ENCODE measurements at places on chromosomes 12 and 14.

- peak; percentile 42 for DNase-seq
Measured at GRCh38 chr14:92520102-92521057, 6.8 kb downstream of the RIN3 start.

- no peak for DNase-seq
Measured at GRCh38 chr14:76305268-76305826, 70.6 kb upstream of the ESRRB start.

GRCh38 chr14:99229654-99230207, 42.3 kb downstream of the BCL11B start:
- DNase-seq, result peak; percentile 32

DNA sequence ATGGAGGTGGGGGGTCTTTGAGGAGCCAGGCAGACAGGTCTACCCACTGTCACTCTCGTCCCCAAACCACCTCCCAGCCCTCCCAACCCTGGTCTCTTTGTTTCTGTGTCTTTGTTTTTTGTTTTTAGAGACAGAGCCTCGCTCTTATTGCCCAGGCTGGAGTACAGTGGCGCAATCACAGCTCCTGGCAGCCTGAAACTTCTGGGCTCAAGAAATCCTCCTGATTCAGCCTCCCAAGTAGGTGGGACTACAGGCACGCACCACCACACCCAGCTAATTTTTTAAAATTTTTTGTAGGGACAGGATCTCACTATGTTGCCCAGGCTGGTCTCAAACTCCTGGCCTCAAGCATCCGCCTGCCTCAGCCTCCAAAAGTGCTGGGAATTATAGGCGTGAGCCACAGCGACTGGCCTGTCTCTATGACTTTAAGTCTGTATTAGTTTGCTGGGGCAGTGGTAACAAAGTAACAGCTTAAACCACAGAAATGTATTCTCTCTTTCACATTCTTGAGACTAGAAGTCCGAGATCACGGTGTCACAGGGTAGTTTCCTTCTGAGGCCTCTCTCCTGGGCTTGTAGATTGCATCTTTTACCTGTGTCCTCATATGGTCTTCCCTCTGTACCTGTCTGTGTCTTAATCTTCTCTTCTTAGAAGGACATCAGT, 26.1 kb downstream of the DTX1 start:
- no peak for DNase-seq

- DNase-seq, result no peak
Measured at GRCh38 chr14:90053044-90053443, 8.8 kb upstream of the KCNK13 start.

DNA sequence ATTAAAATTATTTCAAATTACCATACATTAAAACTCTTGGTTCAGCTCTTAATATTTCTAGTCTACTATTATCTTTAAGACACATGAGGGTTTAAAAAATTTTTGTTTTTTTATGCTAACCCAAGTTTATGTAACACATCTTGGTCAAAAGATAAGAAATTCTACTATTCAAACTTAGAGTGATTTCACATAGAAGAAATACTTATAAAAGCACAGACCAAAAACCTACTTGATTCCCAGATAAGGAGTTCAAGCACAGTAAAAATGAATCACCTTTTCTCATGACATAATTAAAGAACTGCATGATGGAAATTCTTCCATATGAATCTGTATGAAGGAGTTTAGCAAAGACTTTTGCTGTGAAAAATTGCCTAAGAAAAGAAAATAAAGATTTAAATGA, 13.9 kb downstream of the PPP2R3C start:
- DNase-seq, result no peak

DNA sequence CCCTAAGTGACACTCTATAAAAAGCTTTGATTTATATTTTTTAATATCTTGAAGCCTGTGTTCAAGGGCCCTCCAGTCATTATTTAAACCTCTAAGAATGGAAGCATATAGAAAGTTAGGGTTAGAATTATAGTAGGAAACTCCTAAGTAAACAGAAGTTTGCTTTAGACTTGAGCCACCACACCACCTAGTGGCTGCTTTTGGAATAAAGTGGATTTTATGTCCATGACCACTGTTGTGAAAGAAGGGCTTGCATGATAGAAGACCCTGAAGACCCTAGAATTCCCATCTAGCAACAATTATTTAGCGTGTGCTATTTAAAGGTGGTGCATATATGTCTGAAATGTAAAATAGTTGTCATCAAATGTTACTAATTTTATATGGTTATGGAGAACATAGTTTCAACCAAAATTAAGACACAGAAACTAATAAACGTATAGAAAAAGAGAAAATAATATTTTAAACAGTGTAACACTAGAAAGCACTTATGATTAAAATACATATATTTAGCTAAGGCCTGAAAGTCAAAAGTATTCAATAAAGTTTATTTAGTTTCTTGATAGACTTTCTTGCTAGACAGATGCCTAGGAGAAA, 21.3 kb downstream of the LRRIQ1 start:
- DNase-seq, result peak; percentile 30

GRCh38 chr12:105862163-105862821, 276.5 kb downstream of the NUAK1 start:
- DNase-seq, result no peak

GRCh38 chr14:92635896-92636295, 112.5 kb downstream of the LGMN start:
- no peak for DNase-seq

DNA sequence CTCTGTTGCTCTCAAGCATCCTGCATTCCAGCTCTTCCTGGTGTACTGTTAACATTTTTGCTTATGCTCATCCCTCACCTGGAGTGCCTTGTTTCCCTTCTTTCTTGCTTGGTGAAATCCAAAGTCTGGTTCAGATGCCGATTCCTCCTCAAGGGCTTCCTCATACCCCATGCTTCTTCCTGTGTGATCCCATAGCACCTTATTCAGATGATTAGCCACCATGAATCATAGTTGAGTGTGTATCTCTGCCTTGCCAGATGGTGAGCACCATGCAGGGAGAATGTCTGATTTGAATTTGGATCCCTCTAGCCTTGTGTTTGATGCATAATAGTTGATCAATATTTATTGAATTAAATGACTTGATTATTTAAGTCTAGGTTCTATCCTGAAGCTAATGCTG, 39.4 kb upstream of the ANO4 start:
- no peak for DNase-seq

- no peak for DNase-seq
Measured at GRCh38 chr12:89752341-89752740, 43.7 kb upstream of the ATP2B1 start.

- DNase-seq, result no peak
Measured at GRCh38 chr12:3272958-3273357, 195.8 kb downstream of the TSPAN9 start.

GRCh38 chr12:75177997-75178396, 31.6 kb downstream of the KCNC2 start:
- no peak for DNase-seq

DNA sequence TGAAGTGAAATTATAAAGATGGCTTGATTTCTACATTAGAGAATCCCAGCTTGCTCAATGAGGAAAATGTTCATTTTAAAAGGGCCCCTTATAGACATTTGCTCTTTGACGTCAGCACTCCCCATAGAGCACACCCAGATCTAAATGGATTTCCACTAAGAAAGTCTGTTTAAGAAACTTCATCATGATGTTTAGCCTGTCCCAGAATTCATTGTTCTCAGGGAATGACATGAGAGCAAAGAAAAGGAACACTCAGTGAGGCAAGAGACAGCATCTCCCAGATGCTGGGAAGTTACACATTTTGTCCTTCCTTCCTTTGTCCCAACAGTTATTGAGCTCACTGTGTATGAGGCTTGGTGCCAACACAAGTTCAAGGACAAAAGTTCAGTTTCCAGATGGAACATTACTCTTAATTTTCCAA, 4.9 kb downstream of the PHLDA1 start:
- no peak for DNase-seq

DNA sequence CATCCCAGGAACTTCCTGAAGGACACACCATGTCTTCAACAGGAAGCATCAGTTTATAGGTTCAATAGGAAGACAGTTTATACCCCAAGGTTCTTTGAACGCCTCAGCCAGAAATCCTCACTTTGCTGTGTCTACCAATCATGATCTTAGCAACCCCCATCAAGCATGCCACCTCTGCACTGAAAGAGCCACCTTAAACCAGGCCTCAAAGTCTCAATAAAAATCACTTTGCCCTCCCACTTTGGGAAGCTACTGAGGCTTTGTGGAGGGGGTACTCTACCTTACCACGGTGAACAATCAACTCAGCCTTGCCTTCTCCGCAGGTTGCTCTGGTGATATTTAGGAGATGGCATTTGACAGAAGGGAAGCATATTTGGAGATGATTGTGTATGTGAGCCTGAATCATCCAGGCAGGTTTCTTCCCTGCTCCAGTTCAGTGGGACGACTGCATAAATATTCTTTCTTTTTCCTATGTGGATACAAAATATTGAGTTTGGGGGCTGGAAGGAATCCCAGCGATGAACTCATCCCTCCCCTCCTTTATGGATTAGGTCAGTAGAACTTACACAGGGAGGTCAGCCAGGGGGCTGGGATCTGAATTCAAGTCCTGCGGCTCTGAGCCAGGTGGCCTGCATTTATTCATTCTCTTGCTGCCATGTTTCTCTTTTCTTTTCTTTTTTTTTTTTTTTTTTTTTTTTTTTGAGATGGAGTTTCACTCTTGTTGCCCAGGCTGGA, 42.8 kb upstream of the VASH1 start:
- DNase-seq, result no peak

GRCh38 chr12:110466791-110467190, 1.3 kb downstream of the GPN3 start:
- DNase-seq, result no peak

DNA sequence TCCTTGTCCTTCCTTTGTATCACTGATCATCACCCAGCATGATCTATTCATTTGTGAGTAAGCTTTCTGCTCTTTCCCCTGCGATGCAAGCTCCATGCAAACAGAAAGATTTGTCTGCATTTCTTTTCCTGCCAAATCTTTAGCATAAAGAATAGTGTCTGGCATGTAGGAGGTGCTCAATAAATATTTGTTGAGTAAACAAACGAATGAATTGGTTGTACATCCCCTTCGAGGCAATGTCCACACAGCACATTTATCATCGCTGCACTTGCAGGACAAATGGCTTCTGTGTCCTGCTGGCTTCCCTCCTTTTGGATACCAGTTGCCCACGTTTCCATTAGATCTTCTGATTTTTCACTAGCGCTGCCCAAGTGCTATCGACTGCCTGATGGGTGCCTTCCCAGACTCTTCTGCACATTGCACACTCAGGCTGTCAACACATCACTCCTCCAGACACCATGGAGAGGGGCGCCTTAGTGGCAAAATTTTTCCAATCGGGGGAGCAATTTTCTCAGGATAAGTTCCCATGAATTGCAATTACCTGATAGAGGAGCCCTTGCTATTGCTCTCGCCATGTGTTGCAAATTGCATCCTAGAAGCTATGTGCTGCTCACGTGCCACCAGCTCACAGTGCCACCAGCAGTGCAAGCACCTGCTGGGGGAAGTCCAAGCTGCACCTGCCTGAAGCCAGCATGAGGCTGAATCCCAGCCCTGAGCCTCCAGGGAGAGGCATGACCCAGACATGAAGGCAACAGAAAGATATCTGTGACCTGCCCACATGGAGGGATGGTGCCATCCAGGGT, 206.6 kb downstream of the KIF26A start:
- DNase-seq, result no peak

- no peak for DNase-seq
Measured at GRCh38 chr12:30100741-30101140, 317.0 kb upstream of the TMTC1 start.

GRCh38 chr12:49322367-49322707, 718 bp upstream of the TROAP start:
- no peak for DNase-seq

GRCh38 chr12:67498991-67499390, 149.6 kb upstream of the DYRK2 start:
- DNase-seq, result no peak

GRCh38 chr12:57893431-57894353, 47.2 kb upstream of the CTDSP2 start:
- no peak for DNase-seq

DNA sequence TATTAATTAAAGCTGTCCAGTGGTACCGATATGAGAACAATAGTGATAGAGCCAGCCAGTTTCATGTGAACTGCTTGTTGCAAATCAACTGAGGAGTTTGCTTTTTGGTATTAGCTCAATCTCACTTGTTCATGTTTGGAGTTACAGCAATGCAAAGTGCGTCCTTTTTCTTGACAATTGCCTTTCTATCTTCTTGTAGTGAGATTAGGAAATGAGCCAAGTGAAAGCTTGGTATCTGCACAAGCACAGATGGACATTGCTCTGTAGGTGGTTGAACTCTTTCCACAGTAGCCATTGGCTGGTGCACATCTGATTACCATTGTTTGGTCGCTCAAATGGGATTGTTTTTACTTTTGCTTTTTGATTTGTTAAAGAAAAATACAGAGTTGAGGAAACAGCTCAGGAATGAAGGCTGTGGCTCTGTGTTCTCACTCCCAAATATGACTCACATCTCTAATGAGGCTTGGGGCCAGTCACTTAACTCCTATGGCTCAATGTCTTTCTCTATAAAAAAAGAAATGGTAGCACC, 241.4 kb downstream of the BMP4 start:
- no peak for DNase-seq

DNA sequence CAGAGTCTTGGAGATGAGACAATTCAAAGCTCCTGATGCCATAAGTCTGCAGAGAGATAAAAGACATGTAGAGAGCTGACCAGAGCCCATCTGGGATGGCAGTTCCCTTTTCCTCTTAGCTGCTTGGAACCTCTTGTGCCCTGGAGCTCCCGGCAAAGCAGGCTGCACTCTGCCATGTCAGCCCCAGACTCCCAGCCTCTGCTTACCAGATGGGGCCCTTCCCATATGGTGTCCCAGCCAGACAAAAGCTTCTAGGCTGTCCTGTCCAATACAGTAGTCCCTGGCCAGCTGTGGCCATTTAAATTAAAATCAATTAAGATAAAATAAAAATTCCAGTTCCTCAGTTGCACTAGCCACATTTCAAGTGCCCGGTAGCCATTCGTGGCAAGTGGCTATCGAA, 303.9 kb downstream of the TTC6 start:
- DNase-seq, result no peak

GRCh38 chr14:76638841-76639240, 122.4 kb upstream of the VASH1 start:
- DNase-seq, result no peak

- no peak for DNase-seq
Measured at GRCh38 chr14:100589760-100590469, 2.7 kb upstream of the BEGAIN start.

DNA sequence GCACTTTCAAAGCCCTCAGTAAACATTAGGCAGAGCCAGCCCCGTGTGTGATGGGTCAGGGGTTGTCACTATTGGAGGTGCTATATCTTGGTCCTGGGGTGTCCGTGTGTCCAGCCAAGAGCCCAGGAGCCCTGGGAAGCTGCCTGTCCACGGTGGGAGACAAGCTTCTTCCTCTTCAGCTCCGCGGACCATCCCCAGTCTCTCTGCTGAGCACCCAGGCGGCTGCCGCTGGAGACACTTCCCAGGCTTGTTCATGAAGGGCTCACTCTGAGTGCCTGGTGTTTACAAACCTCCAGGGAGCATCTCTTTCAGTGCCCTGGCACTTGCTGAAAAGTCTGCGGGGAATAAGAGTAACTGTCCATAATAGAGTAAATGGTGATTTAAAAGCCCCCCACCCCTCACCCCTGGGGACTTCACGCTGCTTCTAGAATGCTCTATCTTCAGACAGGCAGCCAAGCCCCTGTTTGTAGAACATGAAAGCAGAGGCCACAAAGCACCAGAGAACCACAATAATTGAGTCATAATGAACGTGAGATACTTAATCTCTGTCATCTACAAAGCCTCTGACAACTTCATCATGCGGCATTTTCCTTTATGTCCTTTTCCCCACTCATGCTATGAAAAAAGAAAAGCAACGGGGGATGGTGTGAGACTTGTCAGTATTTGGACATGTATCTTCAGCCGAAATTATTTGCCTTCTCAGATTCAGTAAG, 178.6 kb downstream of the TMEM132C start:
- no peak for DNase-seq
